ENCODE measurements at places on chromosomes 2 and 18. TPM values are rescaled to one million over a fixed set of nuclear protein-coding genes. Genes with fewer than 3 reads are reported as not detected.

Gene STK39
- total RNA-seq, result 18.5 TPM

Gene FAM124B
- 1.1 TPM for total RNA-seq

Gene PLCD4
- 1.6 TPM for total RNA-seq

GRCh38 chr18:8681196-8681595 lies 24.2 kb upstream of the MTCL1 start:
- no peak for DNase-seq

Gene SDC1
- 9.6 TPM for total RNA-seq

Gene ATP6V1B1
- total RNA-seq, result 1.4 TPM

DNA sequence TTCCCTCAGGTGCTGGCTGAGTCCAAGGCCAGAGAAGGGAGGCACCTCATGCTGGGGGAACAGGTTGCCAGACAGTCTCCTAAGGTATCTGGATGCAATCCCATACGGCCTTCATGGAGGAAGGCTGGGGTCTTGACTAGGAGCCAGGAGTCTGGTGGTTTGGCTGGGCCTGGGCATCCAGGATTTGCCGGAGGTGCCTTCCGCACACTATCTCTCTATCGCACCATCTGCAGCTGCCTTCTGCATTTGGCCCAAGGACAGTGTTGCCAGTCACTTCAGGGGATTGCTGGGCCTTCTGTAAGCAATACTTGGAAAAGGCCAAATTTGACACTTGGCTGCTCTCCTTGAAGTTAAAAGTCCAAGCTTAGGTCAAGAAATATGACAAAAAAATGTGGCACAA lies 327.2 kb downstream of the EN1 start:
- no peak for DNase-seq

GRCh38 chr2:990970-991369 lies 40.3 kb downstream of the SNTG2 start:
- no peak for DNase-seq

GRCh38 chr2:3512086-3512485 lies 7.2 kb downstream of the ADI1 start:
- DNase-seq, result no peak

- DNase-seq, result no peak
These were observed 64.0 kb downstream of the TBR1 start for GRCh38 chr2:161480123-161480522.

Gene MAIP1
- 8.6 TPM for total RNA-seq

Gene CNDP1
- total RNA-seq, result not detected

DNA sequence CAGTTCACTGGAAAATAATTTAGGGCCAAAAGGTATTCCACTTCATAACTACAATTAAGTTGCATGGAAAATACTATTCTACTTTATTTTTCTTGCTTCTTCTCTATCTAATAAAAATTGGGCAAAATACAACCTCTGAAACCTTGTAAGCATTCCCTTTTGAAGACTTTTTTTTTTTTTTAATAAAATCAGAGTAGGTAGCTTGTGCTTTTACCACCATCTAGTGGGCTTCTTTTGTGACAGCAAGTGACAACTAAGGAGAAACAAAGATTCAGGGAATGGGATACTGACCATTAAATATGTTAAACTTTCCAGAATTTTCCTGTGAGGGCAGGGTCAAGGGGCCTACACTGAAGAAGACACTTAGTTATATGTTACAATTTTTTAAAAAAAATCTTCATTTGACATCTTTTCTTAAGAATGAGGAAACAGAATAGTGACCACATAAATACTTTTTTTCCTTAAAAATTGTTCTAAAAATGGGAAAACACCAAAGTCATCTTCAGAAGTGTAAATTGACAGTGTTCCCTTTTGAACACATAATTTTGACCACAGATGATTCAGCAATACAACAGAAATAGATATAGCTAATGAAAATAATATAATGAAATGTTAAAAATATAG lies 1183.2 kb upstream of the ACVR2A start:
- no peak for DNase-seq

DNA sequence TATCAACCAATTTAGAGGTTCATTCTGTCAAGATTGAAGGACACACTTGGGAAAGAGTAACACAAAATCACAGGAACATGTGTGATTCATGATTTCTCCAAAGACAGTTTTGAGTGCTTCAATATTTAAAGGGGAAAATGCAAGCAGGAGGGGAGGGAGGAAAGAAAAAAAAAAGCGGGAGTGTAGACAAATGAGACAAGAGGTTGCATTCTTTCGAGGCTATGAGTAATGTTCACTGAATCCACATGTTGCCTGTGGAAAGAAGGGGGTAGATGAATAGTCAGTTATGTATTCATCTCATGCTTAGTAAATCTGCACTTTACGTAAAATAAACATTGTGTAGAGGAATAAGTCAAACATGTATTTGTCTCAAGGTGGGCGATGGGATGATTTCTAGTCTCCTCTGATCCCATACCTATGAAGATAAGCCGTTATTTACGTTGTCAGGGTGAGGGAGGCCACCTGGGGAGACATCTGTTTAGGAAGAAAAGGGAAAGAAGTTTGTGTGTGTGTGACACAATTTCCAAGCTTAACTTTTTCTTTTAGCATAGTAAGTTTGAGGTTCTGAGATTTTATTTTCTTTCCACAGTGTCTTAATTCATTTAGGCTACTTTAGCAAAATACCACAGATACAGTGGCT lies 211.0 kb upstream of the ZC3H15 start:
- DNase-seq, result no peak

DNA sequence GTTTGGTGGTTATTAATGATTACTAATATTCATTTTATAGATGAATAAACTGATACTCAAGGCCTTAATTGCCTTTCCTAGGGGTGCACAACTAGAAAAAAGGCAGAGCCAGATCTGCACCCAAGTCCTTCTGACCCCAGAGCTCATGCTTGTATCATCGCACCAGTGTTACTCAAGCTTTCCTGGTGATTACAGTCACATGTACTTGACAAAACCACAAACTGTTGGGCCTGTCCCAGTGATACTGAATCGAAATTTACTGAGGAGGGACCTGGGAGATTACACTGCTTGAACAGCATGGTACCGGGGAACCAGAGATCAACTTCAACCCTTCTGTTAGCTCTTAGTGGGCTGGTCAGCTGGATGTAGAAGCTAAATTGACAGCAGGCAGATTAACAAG lies 33.7 kb downstream of the FASTKD2 start:
- no peak for DNase-seq

Gene EGR4
- total RNA-seq, result not detected

DNA sequence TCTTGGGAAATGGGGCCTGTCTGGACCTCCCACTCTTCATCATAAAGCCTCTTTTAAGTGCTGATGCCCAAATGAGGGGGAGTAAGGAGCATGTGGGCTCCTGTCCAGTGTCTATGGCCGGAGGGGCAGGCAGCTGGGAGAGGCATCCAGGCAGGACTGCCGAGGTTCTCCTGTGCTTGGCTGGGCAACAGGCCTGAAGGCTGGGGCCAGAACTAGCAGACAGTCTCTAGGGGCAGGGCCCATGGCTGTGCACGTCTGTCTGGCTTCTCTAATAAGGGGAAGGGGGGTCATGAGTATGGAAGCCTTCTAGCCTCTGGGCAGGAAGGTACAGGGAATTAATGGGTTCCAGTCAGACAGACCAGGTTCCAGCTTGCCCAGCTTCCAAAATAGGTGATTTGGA lies 128.6 kb downstream of the SMAD2 start:
- no peak for DNase-seq

DNA sequence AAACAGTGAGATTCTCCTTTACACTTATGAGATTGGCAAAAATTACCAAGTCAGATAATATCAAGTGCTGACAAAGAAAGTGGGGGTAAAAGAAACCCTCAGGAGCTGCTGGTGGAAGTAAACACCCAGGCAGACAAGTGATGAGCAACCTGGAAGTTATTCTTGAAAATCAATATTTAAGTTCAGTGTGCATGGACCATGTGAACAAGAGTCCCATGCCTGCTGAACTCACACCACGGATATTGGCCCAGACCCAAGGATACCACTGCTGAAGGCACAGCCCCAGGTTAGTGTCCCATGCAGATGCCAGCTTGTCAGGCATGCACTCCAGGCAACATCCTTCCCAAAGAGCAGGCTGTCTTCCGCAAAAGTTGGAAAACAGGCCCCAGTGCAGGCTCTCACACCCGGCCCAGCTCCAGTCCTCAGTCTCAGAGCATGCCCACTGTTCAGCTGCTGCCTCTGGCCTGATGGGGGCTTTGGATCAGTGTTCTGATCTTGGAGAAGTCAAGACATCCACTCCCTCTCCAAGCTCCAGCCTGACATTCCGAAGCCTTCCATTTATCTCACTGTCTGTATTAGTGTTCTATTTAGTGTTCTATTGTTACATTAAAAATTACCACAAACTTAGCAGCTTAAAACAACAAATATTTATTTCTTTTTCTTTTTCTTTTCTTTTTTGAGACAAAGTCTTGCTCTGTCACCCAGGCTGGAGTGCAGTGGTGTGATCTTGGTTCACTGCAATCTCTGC lies 70.0 kb downstream of the HS1BP3 start:
- DNase-seq, result no peak

GRCh38 chr18:29226213-29226612 lies 1049.3 kb upstream of the CDH2 start:
- no peak for DNase-seq

Gene RPRD1A
- 49.8 TPM for total RNA-seq

Gene TLX2
- total RNA-seq, result not detected

Gene PCARE
- total RNA-seq, result not detected

Gene AFF3
- total RNA-seq, result 20.1 TPM

DNA sequence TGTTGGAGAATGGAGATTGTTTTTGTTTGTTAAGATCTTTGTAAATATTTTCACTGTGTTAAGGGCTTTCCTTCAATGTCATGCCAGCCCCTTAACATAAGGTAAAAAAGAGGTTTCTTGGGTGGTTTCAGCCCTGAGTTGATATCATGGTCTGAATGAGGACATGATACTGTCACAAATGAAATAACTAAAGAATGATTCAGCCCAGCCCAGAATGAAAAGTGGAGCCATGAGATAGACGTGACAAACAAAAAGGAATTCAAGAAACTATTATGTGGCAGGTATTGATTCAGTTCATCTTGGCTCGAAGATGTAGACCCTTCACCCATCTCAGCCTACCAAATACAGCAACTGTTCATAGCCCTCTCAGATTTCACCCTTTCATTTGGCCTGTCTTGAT lies 88.6 kb upstream of the TTN start:
- no peak for DNase-seq

DNA sequence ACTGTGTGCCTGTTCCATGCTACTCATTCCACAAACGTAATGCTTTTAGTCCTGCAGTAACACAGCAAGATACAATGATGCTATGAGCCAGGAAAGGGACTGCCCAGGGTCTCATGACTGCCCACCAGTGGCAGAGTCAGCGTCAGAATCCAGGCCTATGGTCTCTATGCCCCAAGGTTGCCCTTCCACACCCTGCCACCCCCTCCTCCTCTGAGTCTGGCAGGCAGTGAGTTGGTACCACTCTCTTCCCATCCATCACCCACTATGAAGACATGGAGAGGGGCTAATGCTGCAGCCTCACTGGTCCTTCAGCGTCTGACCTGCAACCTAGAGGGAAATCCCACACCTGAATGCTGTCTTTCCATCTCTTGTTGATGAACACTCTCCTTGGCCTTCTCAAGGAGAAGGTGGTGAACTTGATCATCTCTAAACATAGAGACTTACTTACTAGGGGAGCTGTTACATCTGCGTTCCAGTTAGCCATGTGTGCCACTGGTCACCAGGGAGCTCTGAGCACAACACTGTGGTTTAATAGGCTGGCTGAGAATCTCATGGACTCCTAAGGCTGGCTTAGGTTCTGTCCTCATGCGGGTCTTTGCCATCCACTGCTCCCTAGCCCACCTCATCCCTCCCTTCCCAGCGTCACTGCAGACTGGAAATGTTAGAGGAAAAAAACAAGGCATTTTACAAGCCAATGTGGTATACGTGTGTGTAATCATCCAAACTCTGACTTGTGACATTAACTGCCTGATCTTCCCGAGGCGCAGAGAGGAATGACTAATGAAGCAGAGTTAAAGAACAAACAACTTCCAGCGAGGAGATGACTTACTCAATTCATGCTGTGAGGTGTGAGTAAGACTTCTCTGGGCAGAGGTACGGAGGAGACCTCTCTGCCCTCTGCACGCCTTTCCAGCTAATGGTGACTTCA lies 28.8 kb downstream of the STEAP3 start:
- DNase-seq, result no peak

GRCh38 chr2:233163486-233164103 lies 87.9 kb upstream of the ATG16L1 start:
- DNase-seq, result no peak

DNA sequence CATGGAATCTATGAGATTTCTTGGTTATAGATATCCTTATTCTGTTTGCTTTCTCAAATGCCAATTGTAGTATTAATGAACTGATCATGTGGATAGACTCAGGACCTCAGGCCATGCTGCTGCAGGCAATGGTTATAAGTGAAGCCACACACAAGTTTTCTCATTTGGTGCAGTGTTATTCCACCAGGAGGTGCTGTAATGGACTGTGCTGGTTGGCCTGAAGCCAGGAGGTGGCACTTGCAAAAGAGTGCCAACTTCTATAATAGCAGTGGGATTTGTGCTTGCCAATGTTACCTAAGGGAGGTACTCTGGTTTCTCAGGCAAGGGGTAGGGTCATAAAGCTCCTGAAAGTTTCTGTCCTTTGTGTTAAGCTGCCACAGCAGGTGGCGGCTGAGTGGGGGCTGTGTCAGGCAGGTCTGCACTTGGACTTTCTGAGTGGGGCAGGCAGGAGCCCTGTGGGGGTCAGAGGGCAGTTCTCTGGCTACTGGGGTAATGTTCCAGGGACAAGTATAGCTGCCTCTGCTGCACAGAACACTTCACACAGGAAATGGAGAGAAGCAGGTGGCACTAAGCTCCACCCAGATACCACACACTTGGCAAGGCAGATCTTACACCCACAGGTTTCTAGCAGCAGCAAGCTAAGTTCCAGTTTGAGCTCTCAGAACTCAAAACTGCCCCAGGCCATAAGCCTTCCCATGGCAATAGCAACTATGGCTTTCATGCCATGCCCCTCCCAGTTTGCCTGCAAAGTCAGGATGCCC lies 352.6 kb upstream of the CWC22 start:
- no peak for DNase-seq

DNA sequence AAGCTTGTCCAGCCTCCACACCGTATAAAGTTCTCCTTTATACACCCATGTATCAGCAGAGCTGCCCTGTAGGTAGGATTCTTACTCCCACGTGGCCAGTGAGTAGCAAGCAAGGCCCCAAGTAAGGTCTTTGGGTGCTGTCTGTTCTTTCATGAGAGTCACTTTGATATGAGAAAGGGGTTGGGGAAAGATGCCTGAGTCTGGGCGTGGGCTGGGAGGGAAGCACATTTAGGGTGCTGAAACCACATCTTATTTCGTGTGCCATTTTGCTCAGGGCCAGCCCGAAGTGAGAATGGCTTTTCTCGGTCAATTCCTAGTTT lies 436 bp upstream of the ITPRIPL1 start:
- DNase-seq, result no peak

DNA sequence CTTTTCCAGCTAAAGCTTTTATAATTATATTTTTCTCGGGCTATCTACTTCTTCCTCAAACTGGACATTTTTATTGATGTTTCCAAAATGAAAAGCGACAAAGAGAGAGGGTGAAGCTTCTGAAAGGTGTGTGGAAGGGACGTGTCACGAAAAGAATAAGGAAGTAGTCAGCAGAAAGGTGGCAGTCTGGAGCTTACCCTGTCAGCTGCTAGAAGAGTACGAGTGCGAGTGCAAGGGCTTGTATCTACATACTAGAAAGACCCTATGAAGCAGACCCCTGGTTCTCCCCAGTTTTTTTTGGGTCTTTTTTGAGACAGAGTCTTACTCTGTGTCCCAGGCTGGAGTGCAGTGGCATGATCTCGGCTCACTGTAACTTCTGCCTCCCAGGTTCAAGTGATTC lies 14.6 kb downstream of the FHL2 start:
- no peak for DNase-seq
